CD4-positive, alpha-beta memory T cell (primary cell): ENCODE measurements at places on chromosomes 3 and 15.

- no peak for DNase-seq
Observed at GRCh38 chr3:43856351-43856750, 165.6 kb downstream of the ABHD5 start.

- DNase-seq, result no peak
Observed at GRCh38 chr3:193853511-193854219, 260.7 kb downstream of the OPA1 start.

DNA sequence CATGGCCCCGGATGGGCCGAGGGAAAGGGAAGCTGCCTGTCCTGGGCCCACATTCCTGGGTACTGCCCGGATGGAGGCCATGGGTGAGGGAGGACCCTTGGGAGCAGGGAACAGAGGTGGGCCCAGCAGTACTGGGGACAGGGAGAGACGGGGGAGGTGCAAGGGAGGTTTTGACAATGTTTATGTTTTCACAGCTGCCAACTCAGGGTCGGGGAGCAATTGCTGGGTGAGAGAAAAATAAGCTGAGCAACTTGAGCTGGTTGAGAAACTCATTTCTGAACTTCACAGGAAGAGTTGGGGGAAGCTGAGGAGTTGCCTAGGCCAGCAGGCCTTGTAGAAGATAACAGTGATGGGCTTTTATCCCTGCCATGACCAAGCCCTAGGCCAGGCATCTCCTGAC, 11.1 kb upstream of the TSPAN3 start:
- no peak for DNase-seq

DNA sequence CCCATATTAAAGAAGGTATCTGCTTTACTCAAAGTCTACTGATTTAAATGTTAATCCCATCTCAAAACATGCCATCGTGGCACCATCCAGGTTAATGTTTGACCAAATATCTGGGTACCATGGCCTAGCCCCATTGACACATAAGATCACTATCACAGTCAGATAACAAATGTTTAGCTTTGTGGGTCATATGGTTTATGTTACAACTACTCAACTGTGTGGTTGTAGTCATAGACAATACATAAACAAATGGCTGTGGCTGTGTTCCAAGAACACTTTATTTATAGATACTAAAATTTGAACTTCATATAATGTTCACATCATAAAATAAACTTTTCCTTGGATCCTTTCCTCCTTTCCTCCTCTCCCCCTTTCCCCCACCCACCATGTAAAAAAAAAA, 9.8 kb upstream of the SNRPN start:
- no peak for DNase-seq

- DNase-seq, result no peak
Observed at GRCh38 chr3:150779402-150779858, 16.5 kb upstream of the SIAH2 start.

DNA sequence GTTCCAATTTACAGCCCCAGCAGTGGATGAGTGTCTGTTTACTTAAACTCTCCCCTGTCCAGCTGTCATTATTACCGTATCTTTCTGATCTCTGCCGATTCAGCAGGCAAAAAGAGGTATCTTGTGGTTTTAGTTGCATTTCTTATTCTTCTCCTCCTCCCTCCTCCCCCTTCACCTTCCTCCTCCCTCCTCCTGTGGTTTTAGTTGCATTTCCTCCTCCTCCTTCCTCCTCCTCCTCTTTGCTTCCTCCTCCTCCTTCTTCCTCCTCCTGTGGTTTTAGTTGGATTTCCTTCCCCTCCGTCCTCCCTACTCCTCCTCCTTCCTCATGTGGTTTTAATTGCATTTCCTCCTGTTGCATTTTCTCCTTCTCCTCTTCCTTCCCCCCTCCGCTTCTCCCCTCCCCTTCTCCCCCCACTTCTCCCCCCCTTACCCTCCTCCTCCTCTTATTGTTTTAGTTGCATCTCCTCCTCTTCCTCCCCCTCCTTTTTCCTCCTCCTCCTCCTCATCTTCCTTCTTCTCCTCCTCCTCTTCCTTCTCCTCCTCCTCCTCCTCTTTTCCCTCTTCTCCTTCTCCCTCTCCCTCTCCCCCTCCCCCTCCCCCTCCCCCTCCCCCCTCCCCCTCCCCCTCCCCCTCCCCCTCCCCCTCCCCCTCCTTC, 25.3 kb upstream of the VPS33B start:
- peak; percentile 14 for DNase-seq

DNA sequence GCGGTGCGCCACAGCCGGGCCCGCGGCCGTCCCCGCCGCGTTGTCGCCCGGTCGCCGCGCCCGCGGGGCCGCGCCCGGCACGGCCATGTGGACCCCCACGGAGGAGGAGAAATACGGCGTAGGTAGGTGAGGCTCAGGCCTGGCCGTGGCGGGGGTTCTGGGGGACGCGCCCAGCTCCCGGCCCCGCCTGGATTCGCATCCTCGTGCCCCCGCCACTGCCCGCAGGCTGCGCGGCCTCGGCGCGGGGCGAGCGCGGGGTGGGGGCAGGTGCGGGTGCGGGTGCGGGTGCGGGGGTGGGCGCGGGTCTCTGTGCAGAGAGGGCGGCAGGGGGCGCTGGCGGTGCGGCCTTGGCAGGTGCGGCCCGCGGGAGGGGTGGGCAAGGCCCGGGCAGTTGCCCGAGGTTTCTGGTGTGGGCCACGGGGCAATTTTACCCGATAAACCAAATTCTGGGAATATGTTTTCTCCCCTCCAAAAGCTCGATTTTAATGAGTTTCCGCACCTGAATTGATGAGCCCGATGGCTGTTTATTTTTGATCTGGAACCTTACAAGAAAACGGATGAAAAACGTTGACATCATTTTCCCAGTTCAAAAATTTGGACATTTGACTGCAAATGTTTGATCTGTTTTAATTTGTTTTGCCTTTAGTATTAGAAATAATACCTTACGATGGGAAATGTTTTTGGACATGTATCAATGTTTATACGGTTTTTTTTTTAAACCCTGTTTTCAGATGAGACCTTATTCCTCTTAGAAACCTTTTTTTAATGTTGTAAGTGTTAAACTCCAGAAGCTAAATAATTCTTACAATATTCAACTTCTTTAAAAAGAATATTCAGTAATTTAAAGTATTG, 678 bp downstream of the DOCK3 start:
- no peak for DNase-seq

- DNase-seq, result peak; percentile 20
Observed at GRCh38 chr3:156668073-156668763, 6.2 kb upstream of the TIPARP start.

DNA sequence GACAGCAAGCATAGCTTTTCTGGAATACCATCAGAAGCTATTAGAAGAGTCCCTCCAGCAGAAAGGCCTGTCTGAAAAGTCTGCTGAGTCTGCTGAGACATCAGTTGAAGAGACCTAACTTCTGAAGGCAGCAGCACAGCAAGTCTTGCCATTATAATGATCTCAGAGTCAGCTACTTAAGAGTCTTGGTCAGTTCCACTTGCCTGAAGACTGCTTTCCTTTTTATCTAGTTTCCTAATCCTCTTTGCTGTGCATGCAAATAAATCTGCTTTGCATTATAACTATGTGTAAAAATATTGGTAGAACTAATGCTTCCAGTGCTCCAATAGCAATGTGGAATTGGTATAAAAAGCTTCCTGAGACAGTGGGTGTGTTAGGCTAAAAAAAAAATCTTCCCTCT, 34.9 kb upstream of the CPOX start:
- DNase-seq, result no peak

DNA sequence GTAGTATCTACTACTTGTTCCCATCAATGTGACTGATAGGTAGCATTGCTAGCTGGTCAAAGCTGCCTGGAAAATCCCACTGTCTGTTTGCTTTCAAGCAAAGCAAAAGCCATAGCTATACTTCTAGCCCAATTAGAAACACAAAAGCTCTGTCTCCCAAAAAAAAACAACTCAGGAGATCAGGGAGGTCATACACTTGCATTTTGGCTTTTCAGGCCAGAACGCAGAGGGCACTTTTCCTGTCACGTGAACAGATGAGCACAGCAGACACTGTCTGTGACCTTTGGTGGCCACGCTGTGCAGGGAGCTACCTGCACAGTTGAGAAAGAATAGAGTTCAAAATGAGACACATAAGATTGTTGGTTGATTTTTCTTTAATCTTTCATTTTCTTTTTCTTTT, 441.7 kb upstream of the PDZRN3 start:
- no peak for DNase-seq

GRCh38 chr3:102686792-102687191, 252.0 kb downstream of the ZPLD1 start:
- DNase-seq, result no peak

DNA sequence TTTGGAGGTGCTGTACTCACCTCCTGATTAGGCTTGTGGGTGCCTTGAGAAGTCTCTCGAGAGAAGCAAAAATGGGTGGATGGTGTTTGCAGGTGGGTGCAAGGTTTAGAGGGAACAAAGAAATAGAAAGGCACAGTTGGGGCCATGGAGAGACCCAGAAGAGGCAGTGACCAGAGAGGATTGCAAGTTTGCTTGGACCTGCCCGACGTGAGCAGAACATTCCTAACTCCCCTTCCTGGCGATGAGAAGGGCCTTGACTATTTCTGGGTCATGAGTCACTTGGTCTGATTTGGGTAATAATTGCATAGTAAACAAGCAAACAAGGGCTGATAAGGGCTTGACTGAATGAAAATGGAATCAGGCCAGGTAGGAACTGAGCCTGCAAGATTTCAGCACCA, 7.0 kb upstream of the CTSH start:
- no peak for DNase-seq

DNA sequence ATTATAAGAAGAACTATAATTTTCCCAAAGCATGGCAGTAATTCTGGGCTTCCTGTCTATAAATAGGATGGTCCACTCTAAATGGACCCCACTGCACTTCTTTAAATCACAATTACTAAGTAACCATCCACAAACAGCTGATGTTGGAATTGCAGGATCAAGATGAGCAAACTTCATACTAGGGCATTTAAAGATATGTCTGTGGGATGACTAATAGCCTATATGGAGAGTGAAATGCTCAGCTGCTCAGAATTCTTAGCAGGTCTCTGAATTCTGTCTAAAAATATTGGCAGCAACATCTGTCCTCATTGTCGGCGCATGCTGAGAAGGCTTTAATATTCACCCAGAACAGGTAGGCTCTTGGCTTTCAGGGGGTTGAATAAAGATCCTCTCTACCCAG, 140.4 kb downstream of the SATB1 start:
- DNase-seq, result no peak

DNA sequence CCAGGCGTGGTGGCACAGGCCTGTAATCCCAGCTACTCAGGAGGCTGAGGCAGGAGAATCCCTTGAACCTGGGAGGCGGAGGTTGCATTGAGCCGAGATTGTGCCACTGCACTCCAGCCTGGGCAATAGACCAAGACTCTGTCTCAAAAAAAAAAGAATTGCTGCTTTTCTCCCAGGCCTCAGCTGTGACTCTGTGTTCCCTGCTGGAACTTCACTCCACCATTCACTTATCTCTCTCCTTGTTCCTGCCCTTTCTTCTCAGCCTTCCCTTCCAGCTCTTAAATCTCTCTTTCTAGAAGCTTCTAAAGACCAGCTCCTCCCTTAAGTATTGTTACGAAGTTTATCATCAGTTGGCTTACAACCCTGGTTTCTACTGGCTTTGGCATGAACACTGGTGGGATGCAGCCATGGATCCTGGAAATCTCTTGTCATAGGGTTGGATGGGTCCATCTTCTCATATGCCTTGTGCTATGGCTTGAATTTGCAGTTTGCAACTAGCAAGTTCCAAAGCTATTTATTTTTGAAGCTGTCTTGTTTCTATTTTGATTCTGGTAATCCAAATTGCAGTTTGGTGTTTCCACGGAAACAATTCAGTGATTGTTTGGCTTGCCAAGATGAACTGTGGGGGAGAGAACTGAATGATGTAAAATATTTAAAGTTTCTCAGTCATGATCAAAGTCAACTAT, 10.5 kb downstream of the C3orf62 start:
- no peak for DNase-seq

DNA sequence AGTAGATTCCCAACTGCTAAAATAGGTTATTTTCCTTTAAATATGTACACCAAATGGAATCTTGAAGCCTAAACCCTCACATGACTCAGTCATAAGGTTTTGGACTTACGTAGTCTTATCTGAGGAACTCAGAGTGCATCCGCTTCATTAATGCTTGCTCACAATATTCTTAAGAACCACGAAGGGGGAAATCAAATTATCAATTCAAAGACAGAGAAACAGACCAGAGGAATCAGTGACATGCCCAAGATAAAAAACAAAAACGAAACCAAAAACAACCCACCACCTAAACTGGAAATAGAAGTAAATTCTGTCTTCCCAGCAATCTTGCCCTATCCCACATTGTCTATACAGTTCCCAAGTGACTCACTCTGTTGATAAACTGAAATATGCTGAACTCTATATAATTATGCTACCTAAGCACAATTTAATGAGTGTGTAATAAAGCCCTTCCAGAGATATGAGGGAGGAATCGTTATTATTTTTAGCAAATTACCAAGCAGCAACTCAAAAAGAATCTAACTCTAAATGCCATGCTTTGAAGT, 135.4 kb upstream of the CBLB start:
- DNase-seq, result peak; percentile 10

DNA sequence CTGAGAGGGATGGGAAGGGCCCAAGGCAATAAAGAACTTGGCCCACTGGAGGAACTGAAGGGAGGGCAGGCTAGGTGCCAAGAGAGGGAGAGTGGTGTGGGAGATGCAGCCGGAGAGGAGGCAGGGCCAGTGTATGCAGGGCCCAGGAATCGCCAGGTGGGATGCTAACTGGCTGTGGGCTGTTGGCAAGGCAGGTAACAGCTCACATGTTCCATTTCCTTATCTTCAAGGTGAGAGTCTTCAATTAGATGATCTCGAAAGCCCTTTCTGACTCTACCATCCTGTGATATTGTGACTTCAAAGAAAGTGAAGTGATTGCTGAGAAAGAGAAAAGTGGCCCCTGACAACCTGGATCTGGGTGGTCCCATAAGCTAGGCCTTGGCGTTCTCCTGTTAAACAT, 49.0 kb downstream of the CASR start:
- no peak for DNase-seq

DNA sequence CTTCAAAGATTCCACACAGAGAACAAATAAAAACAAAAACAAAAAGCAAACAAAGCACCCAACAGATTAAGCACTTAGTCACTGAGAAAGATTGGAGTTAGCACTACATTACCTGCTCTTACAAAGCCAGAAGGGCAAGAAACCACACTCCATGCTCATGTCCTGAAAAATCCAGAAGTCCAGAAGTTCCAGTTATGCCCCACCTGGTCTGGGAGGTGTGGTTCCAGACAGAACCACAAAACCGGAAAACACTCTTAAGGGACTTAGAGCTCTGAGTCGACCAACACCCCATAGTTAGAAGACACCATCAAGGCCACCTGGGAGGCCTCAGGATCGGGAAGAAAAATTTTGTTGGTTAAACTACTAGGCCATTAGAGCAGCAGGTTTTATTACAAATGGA, 88.9 kb downstream of the TNIK start:
- no peak for DNase-seq

DNA sequence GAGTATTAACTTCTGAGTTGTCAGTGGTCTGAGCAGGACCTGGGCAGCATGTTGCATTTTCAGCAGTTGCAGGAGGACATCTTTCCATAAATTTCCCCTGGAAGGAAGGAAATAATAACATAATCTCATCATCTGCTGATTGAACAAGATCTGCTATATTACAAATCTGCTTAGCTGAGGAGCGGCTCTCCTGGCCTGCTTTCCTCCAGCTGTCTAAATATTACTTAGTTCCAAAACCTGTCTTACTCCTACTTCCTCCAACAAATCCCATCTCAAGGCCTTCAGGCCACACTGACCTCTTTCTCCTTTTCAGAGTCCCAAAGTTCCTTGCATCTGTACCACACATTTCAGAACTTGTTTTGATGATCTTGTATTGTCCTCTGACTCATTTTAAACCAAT, 364.4 kb upstream of the MCTP2 start:
- DNase-seq, result no peak
